ENCODE measurements at places on chromosomes 7 and 10.

DNA sequence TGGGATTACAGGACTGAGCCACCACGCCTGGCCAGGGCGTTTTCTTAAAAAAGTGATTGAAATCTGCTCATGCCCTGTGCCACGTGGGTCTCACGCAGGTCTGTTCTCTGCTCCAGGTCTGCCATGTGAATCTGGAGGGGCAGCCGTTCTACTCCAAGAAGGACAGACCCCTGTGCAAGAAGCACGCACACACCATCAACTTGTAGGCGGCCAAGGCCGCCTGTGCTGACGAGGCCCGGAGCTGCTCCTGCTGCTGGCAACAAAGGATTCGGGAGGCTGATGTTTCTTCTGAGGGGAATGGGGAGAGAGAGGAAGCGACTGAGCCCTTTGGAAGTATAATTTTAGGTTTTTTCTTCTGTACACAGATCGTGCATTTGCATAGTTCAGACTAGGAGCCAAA, 23.6 kb upstream of the BMPR1A start:
- no peak for DNase-seq

GRCh38 chr10:86411852-86412560, 45.4 kb upstream of the GRID1 start:
- DNase-seq: no peak

GRCh38 chr7:78601728-78602127, 803.2 kb downstream of the PHTF2 start:
- no peak for DNase-seq

DNA sequence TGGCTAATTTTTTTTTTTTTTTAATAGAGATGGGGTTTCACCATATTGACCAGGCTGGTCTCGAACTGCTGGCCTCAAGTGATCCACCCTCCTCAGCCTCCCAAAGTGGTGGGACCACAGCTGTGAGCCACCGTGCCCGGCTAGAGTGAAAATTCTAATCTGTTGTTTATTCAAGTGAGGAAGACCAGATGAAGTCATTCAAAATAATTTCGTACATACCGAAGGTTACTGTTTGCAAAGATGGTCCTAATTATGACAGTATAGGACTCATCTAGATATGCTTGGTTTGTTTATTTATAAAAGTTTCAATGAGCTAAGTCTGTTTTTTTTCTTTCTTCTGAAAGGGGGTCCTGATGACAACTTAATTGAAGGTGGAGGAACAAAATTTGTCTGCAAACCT, 376.8 kb downstream of the EXOC4 start:
- no peak for DNase-seq

DNA sequence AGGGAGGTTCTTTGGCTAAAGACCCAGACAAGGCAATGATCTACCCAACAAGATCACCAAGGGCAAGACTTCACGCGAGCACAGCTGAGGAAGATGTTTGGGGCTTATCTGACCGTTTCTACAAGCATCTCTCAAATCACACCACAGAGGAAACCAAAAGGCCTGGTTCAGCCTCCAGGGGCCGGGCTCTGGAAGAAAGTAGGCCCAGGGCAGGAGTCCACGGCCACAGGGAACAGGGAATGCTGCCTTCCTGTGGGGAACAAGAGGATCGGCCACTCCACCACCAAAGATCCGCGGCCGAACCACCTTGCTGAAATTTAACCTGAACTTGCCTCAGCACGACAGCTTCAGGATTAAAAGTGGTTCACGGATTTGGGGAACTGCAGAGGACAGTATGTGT, 332.5 kb downstream of the PTPRN2 start:
- DNase-seq: no peak

DNA sequence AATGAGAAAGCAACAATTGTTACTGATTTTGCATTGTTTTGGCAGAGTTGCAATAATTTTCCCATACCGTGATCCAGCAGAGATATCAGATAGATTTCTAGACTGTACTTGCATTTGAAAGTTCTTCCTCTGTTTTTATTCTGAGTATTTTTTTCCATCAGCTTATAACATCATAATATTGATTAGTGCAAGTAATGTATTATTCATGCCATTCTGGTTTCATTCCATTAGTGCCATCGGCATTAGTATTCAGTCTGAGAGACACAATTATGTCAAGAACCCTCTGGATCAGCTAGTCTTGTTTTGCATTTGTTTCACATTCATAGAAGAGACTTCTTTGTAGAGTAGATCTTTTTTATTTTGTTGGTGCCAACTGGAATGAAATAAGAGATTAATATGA, 304.0 kb downstream of the BBS9 start:
- DNase-seq: no peak

DNA sequence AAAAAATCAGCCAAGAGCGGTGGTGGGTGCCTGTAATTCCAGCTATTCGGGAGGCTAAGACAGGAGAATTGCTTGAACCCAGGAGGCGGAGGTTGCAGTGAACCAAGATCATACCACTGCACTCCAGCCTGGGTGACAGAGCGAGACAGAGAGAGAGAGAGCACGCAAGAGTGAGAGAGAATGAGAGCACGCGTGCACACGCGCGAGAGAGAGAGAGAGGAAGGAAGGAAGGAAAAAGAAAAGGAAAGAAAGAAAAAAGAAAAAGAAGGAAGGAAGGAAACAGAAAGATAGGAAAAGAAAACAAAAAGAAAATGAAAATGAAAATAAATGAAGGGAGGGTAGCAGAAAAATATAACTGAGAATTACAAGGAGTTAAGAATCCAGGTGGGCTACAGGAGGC, 82.7 kb downstream of the SVOPL start:
- no peak for DNase-seq

DNA sequence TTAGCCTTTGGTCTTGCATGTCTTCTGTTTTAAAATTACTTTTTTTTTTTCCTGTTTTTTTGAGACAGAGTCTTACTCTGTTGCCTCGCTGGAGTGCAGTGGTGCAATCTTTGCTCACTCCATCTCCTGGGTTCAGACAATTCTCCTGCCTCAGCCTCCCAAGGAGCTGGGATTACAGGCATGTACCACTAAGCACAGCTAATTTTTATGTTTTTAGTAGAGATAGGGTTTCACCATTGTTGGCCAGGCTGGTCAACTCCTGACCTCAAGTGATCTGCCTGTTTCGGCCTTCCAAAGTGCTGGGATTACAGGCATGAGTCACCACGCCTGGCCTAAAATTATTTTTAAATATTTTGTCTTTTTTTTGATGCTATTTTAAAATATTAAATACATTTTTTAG, 38.5 kb downstream of the MLLT10 start:
- DNase-seq: no peak

DNA sequence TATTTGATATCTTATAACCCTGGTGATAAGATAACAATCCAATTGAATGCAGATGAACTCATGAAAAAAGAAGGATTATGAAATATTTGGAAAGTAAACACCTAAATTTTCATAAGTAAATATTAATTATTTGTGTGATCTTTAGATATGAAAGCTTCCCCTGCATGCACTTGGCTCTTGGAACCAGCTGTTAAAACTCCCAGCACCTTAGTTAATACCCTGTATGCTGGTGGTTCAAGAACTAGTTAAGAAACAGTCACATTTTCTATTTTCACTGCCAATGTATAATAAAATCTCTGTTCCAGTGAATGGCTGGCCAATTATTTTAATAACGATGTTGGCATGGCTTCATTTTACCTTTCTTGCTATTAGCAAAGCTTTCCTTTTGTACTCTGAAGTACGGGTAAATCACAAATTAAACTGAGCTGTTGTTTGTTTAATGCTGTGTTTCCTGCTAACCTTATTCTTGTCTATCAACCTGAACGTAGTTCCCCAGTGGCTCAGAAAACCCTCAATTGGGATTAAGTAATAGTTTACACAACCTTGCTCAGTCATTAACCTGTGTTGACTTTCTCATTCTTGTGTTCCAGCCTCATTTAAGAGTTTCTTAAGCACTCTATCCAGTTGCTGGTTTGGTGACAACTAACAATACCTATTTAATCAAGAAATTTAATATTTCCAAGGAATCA, 38.9 kb downstream of the MET start:
- DNase-seq: no peak

DNA sequence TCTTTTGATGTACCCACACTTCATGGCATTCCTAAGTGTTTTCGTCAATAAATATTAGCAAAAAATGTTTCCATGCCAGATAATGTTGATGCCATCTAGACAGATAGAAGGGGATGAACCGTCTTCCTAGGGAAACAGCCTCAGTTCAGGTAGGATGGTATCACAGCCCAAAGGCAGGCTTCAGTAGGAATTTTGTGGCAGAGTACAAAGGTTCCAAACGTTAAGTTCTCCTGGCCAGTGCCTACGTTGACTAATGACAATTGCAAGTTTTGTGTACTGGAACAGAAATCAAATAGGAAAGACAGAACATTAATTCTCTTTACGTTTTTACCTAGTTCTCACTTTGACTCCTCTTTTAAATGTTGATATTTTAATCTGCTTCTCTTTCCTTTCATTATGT, 75.0 kb downstream of the ZMYND11 start:
- no peak for DNase-seq

- DNase-seq: no peak
Observed at GRCh38 chr10:82660205-82660604, 785.2 kb downstream of the NRG3 start.

DNA sequence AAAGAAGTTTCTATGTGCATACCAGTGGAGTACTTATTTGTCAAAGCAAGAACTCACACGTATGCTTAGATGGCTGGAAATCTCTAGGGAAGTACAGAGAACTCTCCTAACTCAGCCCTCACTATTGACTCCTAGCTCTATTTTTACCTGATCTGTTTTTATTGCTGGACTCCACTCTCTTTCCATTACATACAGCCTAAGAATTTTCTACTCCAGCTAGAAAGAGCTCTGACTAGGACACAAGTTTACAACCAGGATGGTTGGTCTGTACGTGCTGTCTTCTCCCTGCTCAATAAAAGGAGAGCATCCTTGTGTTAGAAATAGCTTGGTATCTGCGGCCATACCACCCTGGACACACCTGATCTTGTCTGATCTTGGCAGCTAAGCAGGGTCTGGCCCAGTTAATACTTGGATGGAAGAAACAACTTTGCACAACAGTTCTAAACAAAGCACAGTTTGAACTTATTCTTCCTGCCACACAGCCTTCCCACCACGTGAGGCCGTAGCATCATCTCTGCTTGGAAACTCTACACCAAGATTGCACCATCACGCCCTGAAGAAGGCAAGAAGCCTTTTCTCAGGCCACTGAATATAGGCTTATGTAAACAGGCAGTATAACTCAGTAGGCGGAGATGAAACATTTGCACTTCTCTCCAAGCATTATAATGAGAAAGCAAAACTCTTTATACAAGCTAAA, 50.7 kb downstream of the KCNMA1 start:
- DNase-seq: no peak

GRCh38 chr7:96992192-96993005, 13.0 kb upstream of the DLX6 start:
- DNase-seq: no peak

GRCh38 chr10:71856619-71857018, 5.6 kb upstream of the PSAP start:
- DNase-seq: no peak

DNA sequence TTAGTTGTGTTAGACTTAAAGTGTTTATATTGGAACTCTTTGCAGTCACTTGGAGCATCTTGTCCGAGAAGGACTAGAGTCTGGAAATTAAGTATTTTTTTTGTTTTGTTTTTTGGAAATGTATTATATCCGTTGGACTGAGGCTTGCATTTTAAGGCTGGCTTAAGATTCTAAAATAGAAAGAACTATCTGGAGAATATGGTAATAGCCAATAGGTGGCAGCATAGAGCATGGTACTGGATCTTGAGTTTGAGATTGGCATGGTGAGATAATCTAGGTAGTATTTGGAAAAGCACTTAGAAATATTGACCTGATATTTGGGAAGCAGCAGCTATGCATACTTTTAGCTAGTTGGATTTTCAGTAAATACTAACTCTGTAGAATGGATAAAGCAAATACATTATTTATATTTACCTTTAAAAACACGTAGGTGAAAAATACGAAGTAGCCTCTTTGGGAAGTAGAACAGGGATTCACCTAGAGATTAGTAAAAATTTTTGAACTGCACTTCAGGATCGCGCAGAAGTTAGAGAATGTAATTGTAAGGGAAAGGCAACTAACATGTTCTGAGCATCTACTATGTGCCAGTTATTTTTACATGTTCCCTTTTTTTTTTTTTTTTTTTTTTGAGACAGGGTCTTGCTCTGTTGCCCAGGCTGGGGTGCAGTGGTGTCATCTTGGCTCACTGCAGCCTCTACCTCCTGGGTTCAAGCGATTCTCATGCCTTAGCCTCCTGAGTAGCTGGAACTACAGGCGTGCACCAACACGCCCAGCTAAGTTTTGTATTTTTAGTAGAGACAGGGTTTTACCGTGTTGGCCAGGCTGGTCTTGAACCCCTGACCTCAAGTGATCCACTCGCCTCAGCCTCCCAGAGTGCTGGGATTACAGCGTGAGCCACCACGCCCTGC, 78.6 kb downstream of the LCOR start:
- no peak for DNase-seq

GRCh38 chr10:93742633-93743349, 14.9 kb upstream of the LGI1 start:
- no peak for DNase-seq

DNA sequence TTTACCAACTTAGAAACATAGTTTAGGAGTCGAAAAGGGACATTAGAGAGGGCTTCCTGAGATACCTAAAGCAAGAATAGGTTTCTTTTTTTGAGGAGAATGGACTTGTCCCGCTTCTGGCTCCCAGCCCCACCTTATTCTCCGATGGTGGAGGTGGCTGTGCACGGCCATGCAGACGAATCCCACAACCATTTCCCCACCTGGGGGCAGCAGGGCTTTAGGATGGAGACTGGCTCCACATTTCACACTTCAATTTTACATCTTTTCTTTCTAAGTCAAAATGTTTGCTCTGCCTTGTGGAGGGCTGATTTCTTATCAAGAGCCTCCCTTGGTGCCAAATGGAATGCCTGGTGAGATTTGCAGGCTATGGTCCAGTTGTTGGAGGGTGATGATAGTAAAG, 118.5 kb downstream of the GLRX3 start:
- no peak for DNase-seq

GRCh38 chr7:37732253-37732652, 48.7 kb downstream of the GPR141 start:
- DNase-seq: no peak

DNA sequence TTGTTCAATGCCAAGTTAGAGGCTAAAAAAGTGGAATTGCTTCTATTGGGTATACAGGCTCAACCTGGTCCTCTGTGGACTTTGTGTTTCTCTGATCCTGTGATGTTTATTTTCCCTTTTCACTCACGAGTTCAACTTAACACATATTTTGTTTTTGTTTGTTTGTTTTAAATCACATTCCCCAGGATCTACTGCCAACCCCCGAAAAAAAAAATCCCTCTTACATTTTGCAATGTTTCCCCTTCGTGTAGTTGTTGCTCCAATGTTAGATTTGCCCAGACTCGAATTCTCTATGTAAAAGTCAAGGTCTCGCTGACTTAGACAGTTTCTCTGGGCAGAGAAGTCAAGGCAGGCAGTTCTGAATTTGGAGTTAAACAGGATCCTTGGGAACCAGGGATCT, 876.4 kb downstream of the CCSER2 start:
- DNase-seq: no peak
